ENCODE measurements at places on chromosomes 16 and 17.

- no peaks in the 10 kb centered on the region for H3K4me1 ChIP-seq
- H3K4me3 ChIP-seq, result no peak overlapping the region
Measured at GRCh38 chr17:68497885-68498319, 14.3 kb upstream of the PRKAR1A start.

- H3K36me3 ChIP-seq, result no peaks in the 10 kb centered on the region
- H3K4me3 ChIP-seq, result no peak overlapping the region
- H3K27ac ChIP-seq, result no peak overlapping the region
- DNase-seq, result no peak
- H3K27me3 ChIP-seq, result no peaks in the 10 kb centered on the region
Measured at GRCh38 chr17:83154311-83155127, 75.1 kb downstream of the METRNL start.

DNA sequence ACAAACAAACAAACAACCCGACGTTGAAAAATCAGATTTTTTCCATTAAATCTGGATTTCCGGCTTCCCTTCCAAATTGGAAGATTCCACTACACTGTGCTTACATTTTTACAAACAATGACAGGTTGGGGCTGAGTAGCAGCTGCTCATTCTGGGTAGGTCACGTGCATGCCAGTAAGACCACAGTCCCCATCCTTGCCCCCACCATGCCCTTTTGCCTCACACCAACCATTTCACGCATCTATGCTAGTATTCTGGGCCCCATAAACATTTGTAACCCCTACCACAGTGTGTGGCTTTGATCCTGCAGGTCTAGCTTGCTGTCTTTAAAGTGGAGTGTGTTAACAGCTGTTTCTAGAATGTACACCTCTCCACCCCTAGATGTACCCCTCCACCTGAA is 366.1 kb downstream of the XYLT1 start:
- no peak overlapping the region for H3K27ac ChIP-seq
- no peaks in the 10 kb centered on the region for H3K4me1 ChIP-seq
- H3K27me3 ChIP-seq, result no peaks in the 10 kb centered on the region
- no peak for DNase-seq
- H3K36me3 ChIP-seq, result no peaks in the 10 kb centered on the region
- no peak overlapping the region for H3K4me3 ChIP-seq

- H3K27ac ChIP-seq, result no peak overlapping the region
- peaks cover 12% of the 10 kb centered on the region for H3K4me1 ChIP-seq
- no peak for DNase-seq
- no peaks in the 10 kb centered on the region for H3K27me3 ChIP-seq
Measured at GRCh38 chr17:3885970-3886369, 6.9 kb downstream of the CAMKK1 start.

GRCh38 chr17:78250891-78251772 is 19.7 kb downstream of the TMEM235 start:
- no peaks in the 10 kb centered on the region for H3K4me1 ChIP-seq
- H3K4me3 ChIP-seq, result no peak overlapping the region
- DNase-seq, result peak; percentile 77
- H3K27ac ChIP-seq, result no peak overlapping the region

GRCh38 chr17:17455173-17455572 is 21.6 kb upstream of the MED9 start:
- no peaks in the 10 kb centered on the region for H3K4me1 ChIP-seq
- no peak for DNase-seq
- no peaks in the 10 kb centered on the region for H3K36me3 ChIP-seq
- H3K27ac ChIP-seq, result no peak overlapping the region
- H3K27me3 ChIP-seq, result no peaks in the 10 kb centered on the region

DNA sequence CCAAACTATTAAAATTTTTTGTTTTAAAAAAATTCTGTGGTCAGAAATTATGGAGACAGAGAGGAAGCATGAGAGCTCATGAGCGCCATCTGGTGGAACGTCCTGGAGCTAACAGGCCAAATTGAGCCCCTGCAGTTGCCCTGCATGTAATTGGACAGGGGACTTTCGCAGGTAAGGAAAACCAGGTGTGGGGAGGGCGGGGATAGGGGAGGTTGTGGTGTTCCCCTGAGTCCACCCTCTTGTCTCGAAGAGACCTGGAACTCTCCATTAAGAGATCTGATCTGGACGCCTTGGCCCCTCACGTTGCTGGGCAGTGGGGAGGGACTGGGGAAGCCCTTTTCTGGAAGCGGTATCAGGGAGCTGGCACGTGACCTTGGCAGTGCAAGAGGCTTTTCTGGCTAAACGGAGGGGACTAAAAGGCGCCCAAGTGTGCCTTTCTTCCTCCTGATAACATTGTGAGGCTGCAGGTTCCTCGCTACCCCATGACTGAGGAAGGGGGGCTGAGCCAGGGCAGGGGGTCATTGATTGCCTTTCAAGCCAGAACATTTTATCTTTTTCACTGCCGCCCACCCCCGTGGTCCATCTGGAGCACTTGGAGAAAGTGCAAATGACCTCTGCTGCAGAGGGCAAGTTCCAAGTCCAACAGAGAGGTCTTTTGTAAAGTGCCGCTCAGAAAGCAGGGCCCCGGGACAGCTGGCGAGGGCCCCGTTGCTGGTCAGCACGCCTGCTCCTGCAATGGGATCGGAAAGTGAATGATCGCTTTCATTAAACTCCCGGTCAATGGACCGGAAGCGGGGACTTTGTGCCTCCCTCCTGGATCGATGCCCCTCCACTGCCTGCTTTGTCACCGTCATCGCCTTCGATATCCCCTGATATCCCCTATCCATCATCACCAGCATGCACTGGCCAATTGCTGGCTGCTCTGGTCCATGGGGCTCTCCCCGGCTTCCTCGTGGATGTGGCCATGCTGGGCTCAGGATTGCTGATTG is 18.4 kb downstream of the PDILT start:
- H3K4me1 ChIP-seq, result no peaks in the 10 kb centered on the region
- H3K36me3 ChIP-seq, result no peaks in the 10 kb centered on the region
- no peak overlapping the region for H3K4me3 ChIP-seq
- no peaks in the 10 kb centered on the region for H3K27me3 ChIP-seq
